ENCODE measurements at places on chromosomes 16 and 17.

- DNase-seq: no peak
Observed at GRCh38 chr17:72602517-72603419, 481.9 kb downstream of the SOX9 start.

DNA sequence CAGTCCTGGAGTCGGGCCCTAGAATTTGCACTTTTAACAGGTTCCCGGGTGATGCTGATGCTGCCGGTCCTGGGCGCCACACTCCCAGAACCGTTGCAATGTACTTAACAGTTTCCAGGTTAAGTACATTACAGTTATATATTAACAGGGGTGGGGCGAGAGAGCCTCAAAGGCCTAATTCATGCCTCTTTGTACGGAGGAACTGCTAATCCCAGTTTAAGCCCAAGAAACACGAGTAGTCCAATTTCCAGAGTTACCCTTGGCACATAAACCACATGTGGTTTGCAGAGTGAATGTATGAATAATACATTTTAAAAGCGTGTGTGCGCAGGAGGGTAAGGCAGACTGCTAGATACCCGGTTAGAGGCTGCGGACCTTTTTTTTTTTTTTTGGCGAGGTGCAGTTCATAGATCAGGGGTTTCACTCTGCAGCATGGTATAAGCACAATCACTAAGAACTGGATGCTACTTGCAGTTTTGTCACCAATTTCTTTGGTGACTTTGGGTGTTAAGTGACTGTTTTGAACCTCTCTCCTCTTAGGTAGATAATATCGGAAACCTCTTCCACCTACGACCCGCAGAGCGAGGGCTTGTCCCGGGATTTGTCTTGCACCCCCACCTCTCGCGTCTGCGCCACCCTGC is 713 bp downstream of the COX11 start:
- DNase-seq: no peak

- no peak for DNase-seq
Observed at GRCh38 chr16:53258809-53259208, 175.5 kb upstream of the RBL2 start.

- DNase-seq: no peak
Observed at GRCh38 chr17:49219987-49220386, 9.5 kb downstream of the ABI3 start.

GRCh38 chr17:83151442-83152226 is 72.2 kb downstream of the METRNL start:
- DNase-seq: peak; percentile 58

- no peak for DNase-seq
Observed at GRCh38 chr16:63530208-63530607, 1494.0 kb upstream of the CDH8 start.

GRCh38 chr17:16398270-16399267 is 16.8 kb upstream of the TRPV2 start:
- DNase-seq: no peak

GRCh38 chr17:65039336-65039988 is 17.1 kb downstream of the GNA13 start:
- no peak for DNase-seq

GRCh38 chr17:38443356-38444031 is 15.2 kb downstream of the ARHGAP23 start:
- DNase-seq: no peak

DNA sequence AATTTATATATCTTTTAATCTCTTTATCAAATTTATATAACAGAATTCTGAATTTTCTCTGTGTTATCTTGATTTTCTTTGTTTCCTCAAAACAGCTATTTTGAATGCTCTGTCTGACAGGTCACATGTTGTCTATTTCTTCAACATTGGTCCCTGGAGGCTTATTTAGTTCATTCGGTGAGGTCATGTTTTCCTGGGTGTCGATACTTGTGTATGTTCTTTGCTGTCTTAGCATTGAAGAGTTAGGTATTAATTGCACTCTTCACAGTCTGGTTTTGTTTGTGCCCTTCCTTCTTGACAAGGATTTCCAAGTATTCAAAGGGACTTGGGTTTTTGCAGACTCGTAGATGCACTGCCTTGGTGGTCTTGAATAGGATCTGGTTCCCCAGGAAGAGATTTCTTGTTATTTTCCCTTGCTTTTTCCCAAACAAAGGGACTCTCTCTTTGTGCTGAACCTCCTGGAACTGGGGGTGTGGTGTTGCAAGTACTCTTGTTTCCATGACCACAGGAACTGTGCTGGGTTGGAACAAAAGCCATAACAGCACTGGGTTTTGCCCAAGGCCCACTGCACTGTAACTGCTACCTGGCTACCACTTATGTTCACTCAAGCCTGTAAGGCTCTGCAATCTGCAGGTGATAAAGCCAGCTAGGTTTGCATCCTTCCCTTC is 1483.0 kb downstream of the CDH8 start:
- DNase-seq: no peak

DNA sequence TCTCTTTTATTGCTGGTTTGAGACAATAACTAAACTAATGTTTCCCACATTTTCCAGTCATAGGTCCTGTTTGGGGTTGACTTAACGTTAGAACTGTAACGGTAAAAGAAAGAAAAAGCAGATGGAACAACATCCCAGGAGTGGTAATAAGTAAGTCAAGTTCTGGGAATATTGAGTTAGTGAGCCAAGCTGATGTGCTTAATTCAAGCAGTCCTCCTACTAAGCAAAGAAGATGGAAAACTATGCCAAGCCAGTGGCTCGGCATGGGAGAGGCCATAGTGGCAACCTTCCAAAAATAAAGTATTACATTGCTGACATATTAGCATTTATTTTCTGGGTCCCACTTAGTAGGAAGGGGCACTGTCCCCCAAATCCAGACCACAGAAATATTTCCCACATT is 161.7 kb upstream of the CDH5 start:
- DNase-seq: no peak

DNA sequence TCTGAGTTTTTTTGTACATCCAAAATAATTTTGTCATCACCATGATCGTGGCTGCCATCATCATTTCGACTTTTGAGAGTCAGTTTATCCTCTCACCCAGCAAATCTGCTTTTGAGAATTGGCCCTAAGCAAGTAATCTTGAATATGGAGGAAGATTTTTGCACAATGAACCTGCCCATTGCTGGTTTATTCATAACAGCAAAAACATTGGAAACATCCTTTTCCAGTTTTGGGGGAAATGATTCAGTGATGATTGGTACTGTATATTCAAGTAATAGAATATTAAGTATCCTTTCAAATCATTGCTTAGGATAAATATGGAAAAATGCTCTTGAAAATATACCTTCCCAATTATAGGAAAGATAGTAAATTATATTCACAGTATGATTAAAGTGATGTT is 53.1 kb downstream of the PRKCA start:
- DNase-seq: no peak

Data from HuH-7.5 (cell line).